ENCODE measurements at places on chromosomes 6 and 20. TPM values are rescaled to one million over a fixed set of nuclear protein-coding genes. Genes with fewer than 3 reads are reported as not detected.
A peak's percentile ranks its signal among the peaks of the same experiment; 100 is the strongest.

The HLA-DMB gene
- total RNA-seq: 1.6 TPM

The MUCL3 gene
- not detected for total RNA-seq

The IL17A gene
- 35.3 TPM for total RNA-seq

The TSPYL4 gene
- total RNA-seq: 10.5 TPM

The RIPPLY2 gene
- total RNA-seq: not detected

The SNAI1 gene
- total RNA-seq: 0.27 TPM

The ADGRF4 gene
- total RNA-seq: not detected

DNA sequence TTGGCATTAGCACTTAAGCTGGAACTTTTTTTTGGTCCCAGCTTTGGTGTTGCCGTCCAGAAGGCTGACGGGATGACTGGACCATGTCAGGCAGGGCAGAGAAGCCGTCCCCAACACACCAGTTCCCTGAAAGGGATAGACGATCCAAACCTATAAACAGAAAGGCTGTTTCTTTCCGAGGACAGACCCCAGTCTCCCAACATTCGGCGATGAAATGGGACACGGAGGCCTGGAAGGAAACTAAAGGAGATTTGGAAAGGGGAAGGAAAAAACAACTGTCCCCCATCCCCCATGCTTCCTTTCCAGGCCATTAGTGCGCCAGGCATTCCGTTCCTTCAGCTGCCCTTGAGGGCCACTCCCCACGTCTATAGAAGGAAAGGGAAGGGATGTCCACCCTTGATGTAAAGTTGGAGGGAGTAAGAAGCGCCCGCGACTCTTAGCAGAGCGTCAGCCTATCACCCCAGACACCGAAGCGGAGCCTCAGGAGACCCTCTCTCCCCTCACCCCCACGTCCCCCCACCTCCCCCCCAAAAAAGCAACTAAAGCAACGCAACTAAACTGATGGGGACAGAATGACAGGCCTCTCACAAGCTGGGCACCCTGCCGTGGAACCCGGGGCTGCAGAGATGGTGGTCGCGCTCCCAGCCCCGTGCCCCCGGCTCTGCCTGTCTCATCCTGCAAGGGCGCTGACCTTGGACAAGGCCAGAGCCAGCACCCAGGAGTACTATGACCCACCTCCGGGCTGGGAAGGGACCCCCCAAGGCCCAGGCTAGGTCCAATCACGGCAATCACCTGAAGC is 638 bp downstream of the BLCAP start:
- DNase-seq: no peak

GRCh38 chr6:19848465-19849029 is 11.4 kb downstream of the ID4 start:
- no peak for DNase-seq

DNA sequence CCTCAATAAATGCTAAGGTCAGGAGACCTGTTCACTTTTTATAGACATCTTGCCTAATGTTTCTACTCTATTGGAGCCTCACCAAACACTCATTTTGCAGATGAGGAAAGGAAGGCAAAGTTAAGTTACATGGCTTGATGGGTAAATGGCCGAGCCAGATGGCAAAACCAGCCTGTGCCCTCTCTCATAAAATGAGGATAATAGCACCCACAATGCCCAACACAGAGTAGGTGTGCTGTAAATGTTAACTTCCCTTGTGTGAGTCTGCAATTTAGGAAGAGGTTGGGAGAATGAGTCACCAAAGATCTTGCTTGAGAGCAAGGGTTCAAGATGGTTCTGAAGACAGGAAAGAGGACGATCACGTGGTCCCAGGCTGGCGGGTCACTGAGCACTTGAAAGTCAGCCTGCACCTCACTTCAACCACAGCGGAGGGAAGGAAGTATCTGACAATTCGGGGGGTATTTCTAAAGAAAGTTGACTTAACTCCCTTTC is 3.3 kb downstream of the KCNK5 start:
- peak; percentile 81 for DNase-seq

GRCh38 chr6:138605958-138606357 is 106.7 kb upstream of the NHSL1 start:
- no peak for DNase-seq

GRCh38 chr20:4814696-4815252 is 93.1 kb downstream of the PRND start:
- DNase-seq: peak; percentile 82

DNA sequence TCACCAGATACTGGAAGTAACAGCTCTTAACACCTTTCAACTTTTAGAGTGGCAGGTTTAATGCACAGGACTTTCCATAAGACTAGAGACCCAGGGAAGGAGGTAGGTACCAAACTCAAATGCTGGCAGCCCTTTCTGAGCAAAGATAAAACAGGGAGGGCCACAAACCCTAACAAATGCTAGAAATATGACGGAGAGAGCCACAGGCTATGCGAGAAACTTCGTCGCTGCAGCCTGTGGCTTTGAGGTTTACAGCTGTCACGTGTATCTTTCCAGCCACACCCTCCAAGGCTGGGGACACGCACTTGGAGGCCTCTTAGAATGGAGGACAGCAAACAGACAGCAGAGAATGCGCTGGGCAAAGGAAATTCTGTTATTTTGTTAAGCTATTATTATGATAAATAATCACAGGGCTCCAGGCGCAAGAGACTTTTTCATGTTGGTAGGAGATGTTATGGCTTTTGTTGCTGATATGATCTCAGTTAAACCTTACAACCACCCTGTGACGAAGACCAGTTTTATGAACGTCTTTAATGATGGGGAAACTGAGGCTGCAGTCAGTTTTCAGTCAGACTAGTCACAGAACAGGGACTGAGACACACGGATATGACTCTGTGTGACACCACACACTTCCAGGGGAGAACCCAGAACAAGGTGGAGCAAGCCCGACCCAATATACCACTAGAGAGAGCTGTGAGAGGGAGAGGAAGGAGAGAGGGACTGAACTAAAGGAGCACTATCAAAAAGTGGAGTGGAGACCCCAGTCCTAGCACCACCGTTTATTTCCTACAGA is 2.0 kb downstream of the TRAM2 start:
- DNase-seq: peak; percentile 80

- DNase-seq: no peak
Observed at GRCh38 chr6:624979-625378, 31.9 kb downstream of the HUS1B start.

DNA sequence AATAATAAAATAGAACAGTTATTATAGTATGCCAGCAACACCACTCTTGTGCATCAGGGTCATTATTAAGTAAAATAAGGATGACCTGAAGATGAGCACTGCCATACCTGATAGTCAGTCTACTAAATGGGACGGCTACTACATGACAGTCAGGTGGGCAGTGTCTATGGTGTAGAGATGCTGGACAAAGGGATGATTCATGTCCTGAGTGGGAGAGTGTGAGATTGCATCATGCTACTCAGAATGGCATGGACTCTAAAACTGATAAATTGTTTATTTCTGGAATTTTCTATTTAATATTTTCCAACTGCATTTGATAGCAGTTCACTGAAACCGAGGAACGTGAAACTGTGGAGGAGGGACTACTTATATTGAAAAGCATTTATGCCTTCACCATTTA is 38.8 kb downstream of the SNX9 start:
- DNase-seq: no peak

DNA sequence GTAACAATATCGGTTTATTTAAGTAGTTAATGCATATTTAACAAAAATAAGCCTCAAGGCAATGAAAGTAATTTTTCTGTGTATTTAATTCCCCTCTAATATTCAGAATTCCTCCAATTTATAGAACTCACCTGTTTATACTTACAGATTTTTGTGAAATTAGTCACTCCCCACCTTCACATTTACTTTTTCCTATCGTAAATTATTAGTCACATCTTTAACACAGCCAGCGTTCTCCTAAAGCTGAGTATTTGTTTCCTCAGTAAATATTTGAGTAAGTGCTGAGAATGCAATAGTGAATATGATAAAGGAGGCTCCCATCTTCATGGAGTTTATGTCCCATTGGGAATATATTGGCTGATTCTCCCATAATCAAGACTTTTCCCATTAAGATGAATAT is 88.0 kb downstream of the SYCP2 start:
- no peak for DNase-seq

- no peak for DNase-seq
Observed at GRCh38 chr6:12602342-12602741, 114.2 kb upstream of the PHACTR1 start.

DNA sequence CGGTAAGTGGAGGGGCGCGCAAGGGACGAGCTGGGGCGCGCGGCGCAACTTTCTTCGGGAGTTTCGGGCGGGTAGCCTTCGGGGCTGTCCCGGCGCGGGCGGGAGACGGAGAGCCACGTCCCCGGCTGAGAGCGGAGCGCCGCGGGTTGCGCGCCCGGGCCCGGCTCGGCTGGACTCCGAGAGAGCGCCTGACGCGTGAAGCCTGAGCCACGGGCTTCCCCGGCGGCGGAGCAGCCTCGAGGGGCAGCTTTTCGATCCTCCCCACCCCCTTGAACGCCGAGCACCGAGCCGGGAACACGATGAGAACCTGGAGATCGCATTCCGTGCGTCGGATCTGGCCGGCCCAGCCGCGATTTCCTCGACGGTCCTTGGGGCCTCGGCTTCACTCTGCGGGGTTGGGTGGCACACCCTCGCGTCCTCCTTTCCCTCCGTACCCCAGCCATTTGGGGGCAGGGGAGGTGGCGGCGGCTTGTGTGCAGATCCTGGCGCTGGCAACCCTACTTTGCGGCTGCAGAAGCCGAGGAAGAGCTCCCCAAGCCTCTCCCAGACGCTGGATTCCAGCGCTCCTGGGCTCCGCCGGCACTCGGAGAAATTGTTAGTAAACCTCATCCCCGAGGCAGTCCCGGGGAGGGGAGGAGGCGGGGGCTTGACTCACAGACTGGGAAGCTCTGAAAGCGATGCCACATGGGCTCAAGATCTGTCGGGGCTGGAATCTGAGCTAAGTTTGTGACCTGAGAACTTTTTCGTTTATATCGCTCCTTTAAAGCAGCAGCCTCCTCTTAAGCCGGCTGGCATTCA is 572 bp downstream of the DSE start:
- peak; percentile 49 for DNase-seq

DNA sequence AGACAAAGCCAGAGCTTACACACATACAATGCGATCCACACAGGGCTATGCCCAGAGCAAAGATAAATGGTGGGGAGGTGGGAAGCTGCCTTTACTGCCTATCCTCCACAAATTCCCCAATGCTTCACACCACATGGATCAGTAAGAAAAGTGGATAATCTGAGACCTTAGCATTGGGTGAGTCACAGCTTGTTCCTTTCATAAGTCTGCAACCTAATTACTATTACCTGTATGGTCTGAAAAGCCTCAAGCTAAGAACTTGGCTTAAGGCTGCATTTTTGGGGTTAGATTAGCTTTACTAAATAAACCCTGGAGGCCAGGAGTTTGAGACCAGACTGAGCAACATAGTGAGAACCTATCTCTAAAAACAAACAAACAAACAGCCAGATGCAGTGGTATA is 66.0 kb upstream of the BTBD3 start:
- DNase-seq: no peak

DNA sequence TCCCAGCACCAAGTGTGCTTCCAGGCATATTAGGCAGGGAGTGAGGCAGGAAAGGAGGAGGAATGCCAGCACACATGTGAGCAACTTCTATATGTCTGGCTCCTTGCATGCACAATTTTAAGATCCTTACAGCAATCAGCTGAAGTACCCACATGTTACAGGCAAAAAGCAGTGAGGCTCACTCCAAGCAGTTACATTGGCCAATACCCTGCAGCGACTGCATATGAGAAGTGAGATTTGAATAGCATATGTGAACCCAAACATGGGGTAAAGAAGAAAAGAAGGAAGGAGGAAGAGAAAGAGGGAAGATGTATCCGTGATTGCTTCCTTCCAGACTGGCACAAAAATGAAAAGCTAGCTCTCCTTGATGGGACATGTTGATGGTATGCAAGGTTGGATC is 193.6 kb downstream of the PTPRT start:
- DNase-seq: no peak

- peak; percentile 66 for DNase-seq
Observed at GRCh38 chr6:36757206-36757605, 59.6 kb downstream of the RAB44 start.
